ENCODE measurements at places on chromosomes 5 and 9. TPM values are rescaled to one million over a fixed set of nuclear protein-coding genes. Genes with fewer than 3 reads are reported as not detected.

Gene SPATA31C1
- total RNA-seq = not detected

Gene CEL
- total RNA-seq = 0.74 TPM

Gene MAMDC2
- 38.5 TPM for total RNA-seq

Gene TSLP
- 2.0 TPM for total RNA-seq

Gene OLFM1
- 39.0 TPM for total RNA-seq

Gene ACTBL2
- total RNA-seq = not detected

Gene GLRA1
- total RNA-seq = not detected

Gene FBP2
- total RNA-seq = not detected

GRCh38 chr9:130561056-130561455 is 18.3 kb upstream of the FUBP3 start:
- DNase-seq = no peak

DNA sequence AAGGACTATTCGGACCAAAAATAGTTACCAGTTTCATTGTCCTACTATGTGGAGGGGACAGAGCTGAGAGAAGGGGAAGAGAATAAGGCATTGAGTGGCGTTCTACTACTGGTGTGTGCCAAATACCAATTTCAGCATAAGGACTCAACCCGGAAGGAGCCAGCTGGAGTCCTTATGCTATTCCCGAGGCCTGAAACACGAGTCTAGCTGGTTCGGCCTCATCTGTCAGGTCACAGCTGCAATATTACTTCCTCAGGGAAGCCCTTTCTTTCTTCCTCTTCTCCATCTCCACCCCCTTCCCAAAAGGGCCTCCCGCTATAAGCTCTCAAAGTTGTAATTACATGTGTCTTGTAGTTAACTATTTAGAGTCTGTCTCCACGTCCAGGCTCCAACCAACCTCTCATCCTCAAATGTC is 20.5 kb upstream of the FER start:
- no peak for DNase-seq

- DNase-seq = no peak
These were observed 343.2 kb downstream of the TRIM32 start for GRCh38 chr9:117030254-117030768.

- DNase-seq = no peak
These were observed 16.8 kb upstream of the PRLR start for GRCh38 chr5:35246900-35247647.

DNA sequence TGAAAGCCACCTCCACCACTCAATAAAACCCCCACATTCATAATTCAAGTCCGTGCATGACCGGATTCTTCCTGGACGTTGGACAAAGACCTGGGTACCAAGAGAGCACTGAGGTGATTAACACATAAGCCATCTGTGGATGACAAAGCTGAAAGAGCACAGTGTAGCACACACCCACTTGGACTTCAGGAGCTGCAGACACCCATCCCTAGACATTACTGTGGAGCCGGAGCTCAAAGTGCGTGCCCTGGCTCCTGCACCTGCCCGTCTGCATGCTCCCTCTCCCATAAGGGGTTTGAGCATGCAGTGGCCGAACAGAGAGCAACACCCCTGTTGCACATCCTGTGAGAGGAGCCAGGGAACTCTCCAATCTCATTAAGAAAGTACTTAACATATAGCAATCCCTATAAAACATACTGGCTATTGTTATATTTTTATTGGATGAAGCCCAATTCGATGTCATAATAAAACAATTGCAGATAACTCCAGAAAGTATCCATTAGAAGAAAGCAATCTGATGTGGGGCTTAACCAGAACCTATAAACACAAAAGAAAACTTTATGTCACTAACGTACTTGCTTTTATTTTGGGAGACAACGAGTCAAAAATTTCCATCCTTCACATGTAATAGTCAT is 1174.2 kb upstream of the C9orf72 start:
- DNase-seq = no peak

GRCh38 chr5:5046680-5047502 is 93.2 kb upstream of the ADAMTS16 start:
- DNase-seq = no peak

- DNase-seq = no peak
These were observed 306.6 kb downstream of the ACTL7B start for GRCh38 chr9:108549184-108549583.

DNA sequence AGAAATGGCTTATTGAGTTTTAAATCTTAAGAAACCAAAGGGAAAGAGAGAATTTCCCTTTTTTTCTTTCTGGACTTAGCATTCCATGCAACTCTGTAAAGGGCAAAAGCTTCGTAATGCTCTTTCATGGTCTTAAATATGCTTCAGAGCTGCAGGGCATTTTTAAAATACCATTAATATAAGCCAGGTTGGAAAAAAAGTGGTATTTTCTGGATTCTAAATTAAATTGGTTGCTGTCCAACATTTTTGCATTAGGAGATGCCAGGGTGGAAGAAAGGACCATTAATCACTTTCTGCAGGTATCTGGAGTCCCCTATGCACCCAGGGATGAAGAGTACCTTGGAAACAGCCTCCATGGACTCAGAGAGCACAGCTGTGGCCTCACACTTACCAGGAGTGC is 215.1 kb upstream of the DAPK1 start:
- no peak for DNase-seq

- DNase-seq = no peak
These were observed 491 bp upstream of the CTSL start for GRCh38 chr9:87725356-87725899.

GRCh38 chr9:69173497-69173890 is 583 bp upstream of the TJP2 start:
- DNase-seq = no peak

GRCh38 chr9:107036367-107036766 is 173.4 kb downstream of the ZNF462 start:
- DNase-seq = no peak

DNA sequence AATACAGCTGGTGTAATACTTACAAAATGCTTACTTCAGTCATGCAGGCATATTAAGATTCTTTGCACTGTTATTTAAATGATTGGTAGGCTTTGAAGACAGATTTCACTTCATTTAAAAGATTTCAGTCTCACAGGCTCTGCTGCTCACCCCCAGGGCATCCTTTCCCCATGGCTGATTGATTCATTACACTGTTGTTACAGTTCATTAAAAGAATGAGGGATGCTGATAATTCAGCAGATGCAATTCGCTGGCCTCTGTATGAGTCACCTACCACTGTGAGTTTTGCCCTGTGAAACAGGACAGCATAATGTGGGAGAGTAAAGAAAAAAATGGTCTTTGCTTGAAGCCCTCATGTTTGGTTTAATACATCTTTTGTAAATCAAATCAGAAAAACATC is 246.9 kb downstream of the CYLC2 start:
- no peak for DNase-seq

- no peak for DNase-seq
These were observed 13.9 kb upstream of the QSOX2 start for GRCh38 chr9:136259517-136259813.

All from vagina (tissue), 2 donors.